Fibroblast of the aortic adventitia (primary cell): ENCODE measurements at places on chromosomes 3 and 15.

DNA sequence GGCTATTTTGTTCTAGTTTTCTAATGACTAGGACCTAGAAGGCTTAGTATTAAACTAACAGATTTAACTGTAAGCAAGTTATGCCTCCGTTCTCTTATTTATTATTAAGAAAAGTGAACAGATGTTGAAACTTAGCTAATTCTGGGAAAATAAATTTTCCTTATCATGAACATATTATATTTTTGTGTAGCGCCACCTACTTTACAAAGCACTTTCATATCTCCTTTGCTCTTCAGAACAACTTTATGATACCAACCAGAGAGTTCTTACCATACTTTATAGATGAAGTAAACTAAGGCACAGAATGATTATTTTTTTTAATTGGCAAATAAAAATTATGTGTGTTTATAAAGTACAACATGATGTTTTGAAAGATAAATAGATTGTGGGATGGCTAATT, 59.4 kb downstream of the NME9 start:
- DNase-seq: no peak

- peak; percentile 74 for DNase-seq
Observed at GRCh38 chr15:65954289-65954741, 85.0 kb downstream of the RAB11A start.

GRCh38 chr15:74782259-74783071, 585 bp downstream of the CSK start:
- DNase-seq: no peak

DNA sequence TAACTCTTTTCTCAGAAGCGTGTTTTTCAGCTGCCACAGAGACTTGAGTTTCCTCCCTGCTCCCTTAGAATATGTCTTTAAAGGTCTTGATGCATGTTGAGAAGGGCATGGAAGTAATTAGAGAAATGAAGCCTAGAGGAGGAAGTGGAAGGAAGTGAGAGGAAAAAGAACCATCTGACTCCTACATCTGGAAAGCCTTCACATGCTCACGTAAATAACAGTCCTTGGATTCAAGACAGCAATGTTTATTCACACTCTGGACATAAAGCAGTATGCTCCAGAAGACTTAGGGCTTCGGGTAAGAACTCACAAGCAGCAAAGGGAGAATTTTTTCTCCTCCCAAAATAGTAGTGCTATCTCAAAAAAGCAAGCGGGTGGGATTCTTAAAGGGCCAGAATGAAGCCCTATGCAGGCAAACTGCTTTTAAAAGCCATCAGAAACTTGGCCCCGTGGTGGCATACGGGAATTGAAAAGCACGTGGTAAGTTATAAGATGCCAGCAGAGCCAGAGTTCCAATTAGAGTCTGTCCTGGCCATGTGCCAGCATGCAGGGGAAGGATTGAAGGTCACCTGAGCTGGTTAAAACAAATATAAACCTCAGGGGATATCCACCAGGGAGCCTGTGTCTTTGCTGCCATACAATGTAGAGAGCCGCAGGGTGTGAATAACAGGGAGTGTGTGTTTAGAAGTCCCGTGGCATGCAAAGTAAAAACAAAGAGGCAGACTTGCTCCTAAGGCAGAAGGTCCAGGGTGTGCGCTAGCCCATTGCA, 380.8 kb upstream of the NDN start:
- no peak for DNase-seq

DNA sequence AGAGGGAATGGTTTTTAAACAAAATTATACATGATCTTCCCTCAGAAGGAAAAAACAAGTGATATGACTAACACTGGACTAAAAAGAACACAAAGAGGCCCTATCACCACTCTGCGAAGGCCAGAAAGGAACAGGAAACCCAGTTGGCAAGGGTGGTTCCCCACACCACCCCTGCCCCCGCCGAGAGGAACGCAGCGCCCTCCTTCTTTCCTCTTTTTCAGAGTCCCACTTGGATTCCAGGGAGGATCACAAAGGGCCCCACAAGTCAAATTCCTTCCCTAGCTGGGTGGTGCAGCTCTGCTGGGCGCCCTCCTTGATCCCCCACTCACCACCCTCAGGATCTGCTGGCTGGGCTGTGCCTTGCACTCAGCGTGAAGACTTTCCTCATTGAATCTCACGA, 29.8 kb downstream of the PLA1A start:
- DNase-seq: no peak

- DNase-seq: peak; percentile 95
Observed at GRCh38 chr15:51103330-51103729, 8.6 kb upstream of the TNFAIP8L3 start.

DNA sequence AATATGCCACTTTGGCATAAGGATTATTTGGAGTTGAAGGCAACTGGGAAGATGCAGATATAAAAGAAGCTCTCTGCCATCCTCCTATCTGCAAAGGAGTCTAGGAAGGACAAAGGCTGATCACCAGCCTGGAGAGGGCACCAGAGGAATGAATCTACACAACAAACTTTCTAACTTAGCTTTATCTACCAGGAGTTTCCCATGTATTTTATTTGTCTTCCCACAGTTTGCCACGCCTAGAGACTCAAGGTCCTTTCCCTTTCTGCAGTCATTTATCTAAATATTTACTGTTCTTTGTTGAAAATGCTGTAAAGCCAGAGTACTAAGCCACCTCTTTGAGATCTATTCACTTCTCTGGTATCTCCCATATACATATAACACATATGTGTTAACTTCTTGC, 32.2 kb downstream of the GPR176 start:
- peak; percentile 58 for DNase-seq

GRCh38 chr15:80182611-80183261, 29.9 kb downstream of the FAH start:
- DNase-seq: peak; percentile 87

DNA sequence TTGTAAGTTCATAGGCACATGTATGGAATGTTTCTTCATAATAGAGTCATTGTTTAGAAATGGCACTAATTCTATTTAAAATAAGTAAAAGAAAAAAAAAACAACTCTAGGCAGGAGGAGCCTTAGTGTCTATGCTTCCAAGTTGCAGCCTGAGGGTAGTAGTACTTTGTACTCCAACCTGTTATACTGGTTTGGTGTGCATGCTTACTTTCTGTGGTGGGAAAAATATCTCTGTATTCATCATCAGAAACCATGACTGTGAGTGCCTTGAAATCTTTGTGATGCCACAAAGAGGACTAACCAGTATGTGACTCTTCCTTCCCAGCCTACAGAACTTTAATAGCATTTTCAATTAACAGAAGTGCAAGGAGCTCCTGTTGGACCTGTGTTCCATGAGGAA, 4.4 kb downstream of the NAALADL2 start:
- DNase-seq: no peak

DNA sequence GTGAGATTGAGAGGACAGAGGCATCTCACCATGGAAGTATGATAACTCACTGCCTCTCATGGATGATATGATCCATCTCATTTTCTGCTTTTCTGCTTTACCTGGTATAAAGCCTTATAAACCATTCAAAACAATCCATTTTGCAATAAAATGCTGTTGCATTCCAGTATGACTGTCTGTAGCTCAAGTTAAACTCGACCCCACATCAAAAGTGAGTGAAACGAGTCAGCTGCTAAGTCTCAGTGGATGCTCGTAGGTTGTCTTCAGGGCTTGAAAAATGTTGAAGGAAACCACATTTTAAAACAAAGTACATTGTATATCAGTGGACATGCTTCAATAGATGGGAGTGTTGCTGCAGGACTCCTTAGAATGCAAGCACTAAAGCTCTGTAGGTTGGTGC, 839.0 kb downstream of the TUSC7 start:
- DNase-seq: no peak

DNA sequence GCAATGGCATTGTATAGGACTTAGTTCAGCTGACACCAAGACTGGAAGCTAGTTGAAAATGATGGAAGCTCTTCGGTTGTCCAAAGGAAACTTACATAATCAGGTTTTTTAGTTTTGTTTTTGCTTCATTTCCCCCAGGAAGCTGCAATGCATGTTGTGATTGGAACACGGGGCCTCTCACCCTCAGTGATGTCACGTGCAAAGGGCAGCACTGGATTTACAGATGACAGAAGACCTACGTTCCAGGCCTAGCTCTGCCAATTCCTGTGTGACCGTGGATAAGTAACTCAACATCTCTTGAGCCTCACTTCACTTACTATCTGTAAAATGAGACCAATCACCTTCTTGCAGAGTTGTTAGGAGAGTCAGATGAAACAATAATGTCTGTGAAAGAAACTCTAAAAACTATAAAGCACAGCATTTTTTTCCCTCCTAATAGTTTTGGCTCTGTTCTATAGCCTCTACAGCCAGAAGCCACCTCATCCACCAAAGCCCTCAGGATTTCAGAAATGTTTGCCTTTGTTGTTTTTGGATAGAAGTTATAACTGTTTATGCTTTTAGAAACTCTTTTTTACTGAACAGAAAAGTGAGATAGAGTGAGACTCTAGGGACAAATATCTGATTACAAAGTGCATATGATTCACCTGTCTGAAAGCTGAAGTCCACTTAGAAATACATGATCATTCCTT, 4.6 kb downstream of the RBSN start:
- peak; percentile 79 for DNase-seq

GRCh38 chr3:23985747-23986544, 40.9 kb downstream of the NR1D2 start:
- DNase-seq: no peak

DNA sequence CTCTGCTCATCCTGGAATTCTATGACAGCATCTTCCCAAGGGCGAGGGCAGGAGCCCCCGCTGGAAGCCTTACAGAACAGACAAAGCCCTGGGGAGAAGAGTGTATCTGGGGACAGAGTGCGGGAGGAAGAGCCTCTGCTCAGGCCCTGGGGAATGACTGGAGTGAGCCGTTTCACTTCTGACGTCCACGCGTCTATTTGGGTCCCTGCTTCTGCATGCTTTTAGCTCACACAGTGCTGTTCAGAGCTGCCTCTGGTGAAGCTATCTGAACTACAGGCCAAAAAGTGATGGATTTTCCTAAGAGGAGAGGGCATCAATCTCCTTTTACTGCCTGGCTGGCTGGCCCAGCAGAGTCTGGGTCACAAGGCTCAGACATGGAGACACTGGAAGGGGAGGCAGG, 311.8 kb downstream of the NTRK3 start:
- no peak for DNase-seq

GRCh38 chr3:31343075-31343474, 189.7 kb upstream of the STT3B start:
- DNase-seq: peak; percentile 89

- DNase-seq: no peak
Observed at GRCh38 chr15:52247461-52247860, 48.1 kb downstream of the MYO5C start.

DNA sequence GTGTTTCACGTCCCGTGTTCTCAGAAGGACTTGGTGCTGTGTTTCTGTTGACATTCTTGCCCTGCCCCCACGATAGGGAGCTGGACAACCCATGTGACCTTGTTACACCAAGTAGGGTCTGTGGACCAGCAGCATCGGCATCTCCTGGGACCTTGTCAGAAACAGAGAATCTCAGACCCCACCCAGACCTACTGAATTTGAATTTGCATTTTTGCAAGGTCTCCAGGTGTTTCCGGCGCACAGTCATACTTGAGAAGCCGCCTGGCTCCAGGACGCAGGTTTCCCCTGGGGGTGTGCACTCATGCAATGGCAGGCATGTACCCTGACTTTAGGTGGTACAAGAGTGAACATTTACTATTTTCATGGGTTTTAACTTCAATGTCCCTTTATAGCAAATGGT, 117.9 kb downstream of the TLE3 start:
- no peak for DNase-seq

- peak; percentile 84 for DNase-seq
Observed at GRCh38 chr15:62306851-62307504, 141.9 kb upstream of the C2CD4B start.

- no peak for DNase-seq
Observed at GRCh38 chr3:98613616-98614015, 20.2 kb upstream of the CPOX start.

DNA sequence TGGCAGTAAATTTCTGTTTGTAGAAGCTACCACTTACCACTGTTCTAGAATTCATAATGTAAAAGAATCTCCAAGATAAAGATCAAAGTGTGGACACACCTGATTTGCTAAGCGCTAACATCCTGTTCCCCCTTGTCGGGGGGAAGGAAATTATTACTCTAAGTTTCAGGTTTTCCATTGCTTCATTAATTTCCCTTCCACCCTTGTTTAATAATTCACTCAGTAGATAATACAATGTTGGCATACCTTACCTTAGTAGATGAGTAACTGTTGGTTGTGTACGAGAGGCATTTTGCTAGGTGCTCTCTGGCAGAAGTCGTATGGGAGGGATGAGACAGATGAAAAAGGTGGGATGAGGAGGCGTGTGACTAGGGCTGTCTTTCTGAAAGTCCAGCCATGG, 641.2 kb upstream of the ARRDC4 start:
- no peak for DNase-seq

GRCh38 chr15:60003243-60004008, 685 bp upstream of the FOXB1 start:
- DNase-seq: no peak

DNA sequence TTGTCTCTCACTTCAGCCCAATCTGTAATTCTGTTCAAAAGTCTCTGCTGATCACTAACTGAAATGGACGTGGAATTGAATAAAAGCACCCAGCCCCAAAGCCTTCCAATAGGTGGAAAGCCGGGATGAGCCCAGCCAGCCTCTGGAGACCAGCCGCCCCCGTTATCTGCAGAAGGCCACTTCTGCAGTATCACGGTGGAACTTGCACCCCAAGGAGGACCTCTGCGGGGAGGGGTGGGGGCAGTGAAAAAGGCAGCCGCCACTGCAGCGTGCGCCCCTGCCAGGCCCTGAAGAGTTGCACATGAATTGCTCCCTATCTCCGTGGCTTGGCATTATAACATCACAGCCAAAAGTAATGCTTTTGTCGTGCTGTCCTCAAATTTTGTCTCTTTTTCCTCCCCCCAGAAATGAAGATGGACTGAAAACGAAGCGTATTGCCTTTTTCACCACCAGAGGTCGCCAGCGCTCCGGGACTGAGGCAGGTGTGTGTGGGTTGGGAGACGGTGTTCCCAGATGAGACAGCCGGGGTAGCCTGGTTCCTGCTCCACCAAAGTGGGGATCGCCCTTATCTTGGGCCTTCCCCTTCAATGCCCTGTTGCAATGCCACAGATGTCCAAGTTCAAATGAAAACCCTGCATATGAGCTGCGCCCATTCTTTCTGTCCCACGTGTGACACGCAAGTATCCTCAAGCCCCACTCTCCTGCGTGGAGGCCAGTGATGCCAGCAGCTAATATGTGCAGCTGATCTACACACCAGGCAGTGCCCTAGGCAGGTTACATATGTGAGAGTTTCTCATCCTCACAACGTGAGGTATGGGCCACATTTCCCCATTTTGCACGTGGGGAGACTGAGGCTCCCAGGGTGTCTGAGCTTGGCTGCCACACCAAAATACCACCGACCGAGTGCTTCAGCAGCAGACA, 96.0 kb downstream of the LRRK1 start:
- DNase-seq: peak; percentile 75

- peak; percentile 65 for DNase-seq
Observed at GRCh38 chr15:85142312-85142711, 160.7 kb downstream of the PDE8A start.
